AG04449 (cell line): ENCODE measurements at places on chromosomes 1 and 21.

- no peak for DNase-seq
These were observed 24.1 kb upstream of the RABGAP1L start for GRCh38 chr1:174135211-174135610.

DNA sequence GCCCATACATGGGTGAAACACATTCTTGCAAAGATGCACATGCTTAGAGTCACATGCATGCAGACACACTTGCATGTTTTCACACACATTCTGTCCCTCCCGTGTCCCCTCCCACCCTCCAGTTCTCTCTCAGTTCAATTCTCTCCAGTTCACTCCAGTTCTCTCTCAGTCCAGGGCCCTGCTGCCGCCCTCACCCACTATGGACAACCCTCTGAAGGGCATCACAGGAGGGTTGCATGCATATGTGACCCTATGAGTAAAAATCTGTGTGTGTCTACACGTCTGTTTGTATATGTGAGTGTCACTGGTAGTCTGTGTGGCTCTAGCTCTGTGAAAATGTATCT lies 21.8 kb upstream of the ADGRB2 start:
- no peak for DNase-seq

DNA sequence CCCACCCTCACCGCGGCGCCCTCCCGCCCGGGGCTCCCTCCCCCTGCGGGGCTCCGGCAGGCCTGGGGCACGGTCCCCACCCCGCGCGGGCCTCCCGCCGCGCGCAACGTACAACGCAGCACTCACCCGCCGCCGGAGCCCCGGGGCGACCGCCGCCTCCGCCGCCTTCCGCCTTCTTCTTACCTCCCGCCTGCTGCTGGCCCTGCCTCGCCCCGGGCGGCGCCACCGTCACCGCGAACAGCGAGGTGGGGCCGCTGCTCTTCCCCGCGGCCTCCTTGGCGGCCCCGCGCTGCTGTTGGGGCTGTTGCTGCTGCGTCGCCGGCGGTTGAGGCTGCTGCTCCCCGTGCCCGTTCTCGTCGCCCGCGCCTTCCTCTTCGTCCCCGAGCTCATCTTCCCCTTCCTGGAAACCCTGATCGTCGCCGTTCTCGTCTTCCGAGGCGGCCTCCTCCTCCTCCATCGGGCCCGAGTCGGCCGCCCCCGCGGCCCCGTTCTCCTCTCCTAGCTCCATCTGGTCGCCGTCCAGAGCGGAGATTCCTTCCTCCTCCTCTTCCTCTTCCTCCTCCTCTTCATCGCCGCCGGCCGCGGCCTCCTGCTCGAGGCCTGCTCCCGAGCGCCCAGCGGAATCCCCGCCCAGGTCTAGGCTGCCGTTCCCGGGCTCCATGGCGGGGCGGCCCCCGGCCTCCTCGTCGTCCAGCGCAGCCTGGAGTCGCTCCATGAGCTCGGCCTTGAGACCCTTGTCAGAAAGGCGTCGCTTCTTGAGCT lies 671 bp downstream of the HNRNPU start:
- DNase-seq = no peak

- DNase-seq = no peak
These were observed 12.3 kb downstream of the ZMPSTE24 start for GRCh38 chr1:40270152-40270834.

DNA sequence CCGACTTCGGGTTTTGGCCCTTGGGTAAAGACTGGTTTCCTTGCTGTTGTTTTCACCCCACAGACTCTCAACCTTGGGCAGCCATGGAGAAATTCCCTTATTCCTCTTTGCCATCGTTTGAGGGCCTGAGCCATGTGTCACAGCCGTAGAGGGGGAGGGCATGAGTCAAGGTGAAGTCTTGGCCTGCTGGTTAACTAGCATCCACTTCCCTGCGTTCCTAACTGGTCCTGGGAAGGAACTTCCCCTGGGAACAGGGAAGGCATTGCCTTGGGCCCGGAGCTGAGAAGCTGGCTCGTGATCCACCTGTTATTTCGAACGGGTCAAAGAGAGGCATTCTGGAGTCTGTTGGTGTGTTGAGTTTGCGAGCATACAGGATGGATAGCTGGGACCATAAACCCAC lies 464.9 kb downstream of the CAMTA1 start:
- DNase-seq = no peak

DNA sequence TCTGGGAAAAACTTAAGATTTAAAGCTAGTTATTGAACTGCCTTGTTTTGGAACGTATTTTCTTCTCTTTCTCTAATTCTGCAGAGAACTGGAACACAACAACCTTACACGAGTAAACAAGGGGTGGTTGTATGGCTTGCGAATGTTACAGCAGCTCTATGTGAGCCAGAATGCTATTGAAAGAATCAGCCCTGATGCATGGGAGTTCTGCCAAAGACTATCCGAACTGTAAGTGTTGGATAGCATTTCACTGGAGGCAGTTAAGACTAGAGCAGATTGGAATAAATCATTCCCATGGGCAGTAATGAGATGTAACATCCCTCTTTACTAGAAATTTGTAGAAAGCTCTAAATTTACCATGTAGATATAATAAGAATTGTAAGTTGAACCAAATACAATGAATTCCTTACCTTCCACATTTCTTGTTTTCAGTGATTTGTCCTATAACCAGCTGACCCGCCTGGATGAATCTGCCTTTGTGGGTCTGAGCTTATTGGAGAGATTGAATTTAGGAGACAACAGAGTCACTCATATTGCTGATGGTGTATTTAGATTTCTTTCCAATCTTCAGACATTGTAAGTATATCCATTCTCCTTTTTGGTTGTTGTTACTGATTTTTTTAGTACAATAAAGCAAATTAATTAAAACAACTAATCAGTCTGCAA lies 22.9 kb downstream of the LRIG2 start:
- DNase-seq = no peak

DNA sequence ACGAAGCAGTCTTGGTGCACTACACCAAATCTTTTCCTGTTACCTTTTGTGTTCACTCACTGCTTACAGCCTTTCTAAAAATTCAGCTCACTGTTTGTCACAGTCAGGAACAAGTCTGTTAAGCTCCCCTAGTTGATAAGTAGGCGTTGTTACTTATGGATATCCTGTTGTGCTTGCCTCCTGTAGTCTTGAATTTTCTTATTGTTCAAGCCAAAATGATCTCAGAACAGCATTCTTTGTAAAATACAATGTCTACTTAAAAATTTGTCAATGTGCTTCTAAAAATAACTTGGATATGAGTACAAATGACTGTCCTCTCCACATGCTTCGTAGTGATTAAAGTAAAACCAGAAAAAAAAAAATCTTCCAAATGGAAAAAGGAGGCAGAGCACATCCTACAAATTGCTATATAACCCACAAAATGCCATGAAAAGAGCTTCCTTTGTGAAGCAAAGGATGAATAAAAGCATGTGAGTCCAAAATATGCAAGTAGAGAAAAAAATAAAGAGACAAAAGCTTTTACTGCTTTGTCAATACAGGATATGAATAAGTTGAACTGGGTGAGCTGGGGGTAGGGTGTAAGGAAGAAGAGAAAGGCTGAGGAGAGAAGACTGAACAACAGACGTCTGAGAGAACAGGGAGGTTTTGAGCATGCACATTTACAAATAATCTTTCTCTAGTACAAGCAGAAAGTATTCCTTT lies 228.9 kb upstream of the ADGRL4 start:
- DNase-seq = no peak

GRCh38 chr1:200372885-200373181 lies 37.0 kb downstream of the ZNF281 start:
- DNase-seq = no peak

DNA sequence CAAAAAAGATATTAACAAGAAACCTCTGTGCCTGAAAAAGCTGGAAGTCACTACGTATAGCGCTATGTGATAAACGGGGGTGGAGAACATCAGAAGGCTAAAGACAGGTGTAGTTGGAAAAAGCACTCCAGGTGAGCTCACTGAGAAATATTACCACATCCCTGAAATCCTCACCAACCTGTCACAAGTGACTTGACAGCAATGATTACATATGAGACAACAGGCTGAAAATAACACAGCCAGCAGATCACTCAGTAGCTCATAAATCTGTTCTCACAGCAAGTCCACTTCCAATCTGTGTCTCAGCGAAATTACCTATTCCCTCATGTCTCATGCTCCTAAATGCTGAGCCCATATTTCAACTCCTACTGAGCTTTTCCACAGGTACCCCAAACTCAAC lies 120.5 kb downstream of the UBR4 start:
- no peak for DNase-seq

- DNase-seq = no peak
These were observed 5.3 kb upstream of the C1orf115 start for GRCh38 chr1:220684890-220685289.

GRCh38 chr1:11788549-11789053 lies 17.2 kb downstream of the MTHFR start:
- no peak for DNase-seq

DNA sequence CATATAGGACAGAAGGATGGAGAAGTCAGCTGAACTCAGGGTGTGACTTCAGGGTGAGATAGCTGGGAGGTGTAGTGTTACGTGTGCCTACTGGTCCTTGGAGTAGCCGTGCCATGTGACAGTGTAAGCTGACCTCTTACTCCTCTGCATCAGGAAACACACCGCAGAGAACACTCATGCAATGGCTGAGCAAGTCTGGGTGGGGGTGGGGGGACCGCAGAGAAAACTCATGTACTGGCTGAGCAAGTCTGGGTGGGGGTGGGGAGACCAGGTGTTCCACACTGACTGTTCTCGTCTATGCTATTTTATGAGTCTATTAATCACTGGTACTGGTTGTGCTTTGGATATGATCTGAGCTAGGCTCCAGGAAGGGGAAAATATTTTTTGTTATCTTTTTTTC lies 233.1 kb downstream of the PAPPA2 start:
- DNase-seq = no peak

DNA sequence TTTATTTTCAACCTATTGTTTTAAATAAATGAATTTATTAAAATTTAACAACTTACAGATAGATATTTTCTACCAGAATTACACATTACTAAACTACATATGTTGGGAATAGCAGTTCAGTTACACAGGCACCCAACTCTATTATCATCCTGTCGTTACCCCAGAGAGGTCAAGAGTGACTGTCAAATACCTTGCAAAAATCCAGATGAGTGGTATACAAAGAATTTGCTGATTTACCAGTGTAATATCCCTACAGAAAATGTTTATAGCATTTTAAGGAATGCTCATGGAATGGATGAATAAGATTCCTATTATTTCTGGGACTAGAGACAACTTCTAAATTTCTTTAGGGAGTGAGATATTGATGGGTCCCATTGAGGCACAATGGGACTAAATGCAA lies 300.7 kb upstream of the RGS18 start:
- no peak for DNase-seq

DNA sequence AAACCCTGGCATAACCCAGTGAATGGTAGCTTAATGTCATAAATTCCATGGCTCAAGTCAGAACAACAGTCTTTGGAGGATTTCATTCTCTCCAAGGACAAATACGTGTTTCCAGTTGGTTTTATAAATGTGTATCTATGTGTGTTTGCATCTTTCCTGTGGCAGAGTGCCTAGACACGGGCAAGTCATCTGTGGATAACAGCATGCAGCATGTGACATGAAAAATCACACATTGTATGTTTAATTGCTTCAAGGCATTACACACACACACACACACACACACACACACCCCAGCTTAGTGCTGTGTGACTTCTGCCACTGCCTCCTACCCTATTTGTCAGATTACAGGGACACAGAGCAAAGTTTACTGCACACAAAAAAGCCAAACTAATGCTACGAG lies 68.2 kb upstream of the SSX2IP start:
- DNase-seq = no peak

GRCh38 chr1:82348487-82348886 lies 547.8 kb downstream of the ADGRL2 start:
- no peak for DNase-seq

GRCh38 chr1:172272087-172272486 lies 148.4 kb upstream of the C1orf105 start:
- no peak for DNase-seq

- no peak for DNase-seq
These were observed 22.8 kb downstream of the TMEM50A start for GRCh38 chr1:25360596-25361581.

- no peak for DNase-seq
These were observed 1.8 kb downstream of the LAPTM5 start for GRCh38 chr1:30755746-30756145.

GRCh38 chr1:234724516-234725176 lies 114.7 kb upstream of the IRF2BP2 start:
- DNase-seq = no peak

DNA sequence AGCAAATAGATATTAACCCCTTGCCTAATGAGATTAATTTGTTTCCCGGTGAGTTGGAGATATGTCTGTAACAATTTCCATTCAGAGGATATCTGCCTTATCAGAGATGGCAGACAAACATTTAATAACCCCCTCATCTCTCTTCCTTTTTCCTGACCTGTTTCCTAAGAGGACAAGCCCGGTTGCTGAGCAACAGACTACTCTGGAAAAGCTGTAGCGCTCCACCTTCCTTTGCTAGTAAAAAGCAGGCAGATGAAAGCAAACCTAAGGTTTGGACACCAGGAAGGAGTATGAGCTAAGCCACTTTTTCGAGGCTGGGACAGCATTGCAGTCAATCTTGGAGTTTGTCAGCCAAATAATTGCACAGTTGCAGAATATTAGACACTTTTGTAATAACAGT lies 82.4 kb downstream of the RGS21 start:
- DNase-seq = no peak

- DNase-seq = no peak
These were observed 35.7 kb downstream of the ATP2B4 start for GRCh38 chr1:203662360-203662759.

GRCh38 chr1:230702934-230703678 lies 10.8 kb downstream of the AGT start:
- DNase-seq = no peak

DNA sequence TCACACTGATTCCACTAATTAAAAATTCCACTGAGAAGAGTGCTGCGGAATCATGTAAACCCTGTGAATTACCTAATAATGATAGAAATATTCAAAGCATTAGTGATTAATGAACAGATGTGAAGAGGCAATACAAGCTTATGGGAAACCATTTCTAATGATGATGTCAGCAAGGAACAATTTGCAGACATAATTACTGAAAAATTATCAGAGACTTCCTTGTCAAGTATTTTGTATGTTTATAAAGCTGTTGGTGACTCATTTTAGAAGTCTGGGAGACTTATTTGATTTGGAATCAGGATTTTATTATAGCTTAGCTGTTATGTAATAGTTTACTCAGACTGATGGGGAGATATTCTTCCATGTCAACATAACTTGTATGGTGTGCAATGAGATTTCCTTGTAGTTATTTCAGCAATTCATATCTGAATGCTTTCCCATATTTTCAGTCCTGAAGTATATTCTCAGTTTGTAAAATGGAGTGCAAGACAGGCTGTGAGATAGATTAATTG lies 135.5 kb downstream of the TGFB2 start:
- DNase-seq = peak; percentile 94

- no peak for DNase-seq
These were observed 5.4 kb downstream of the CITED4 start for GRCh38 chr1:40856656-40857302.

DNA sequence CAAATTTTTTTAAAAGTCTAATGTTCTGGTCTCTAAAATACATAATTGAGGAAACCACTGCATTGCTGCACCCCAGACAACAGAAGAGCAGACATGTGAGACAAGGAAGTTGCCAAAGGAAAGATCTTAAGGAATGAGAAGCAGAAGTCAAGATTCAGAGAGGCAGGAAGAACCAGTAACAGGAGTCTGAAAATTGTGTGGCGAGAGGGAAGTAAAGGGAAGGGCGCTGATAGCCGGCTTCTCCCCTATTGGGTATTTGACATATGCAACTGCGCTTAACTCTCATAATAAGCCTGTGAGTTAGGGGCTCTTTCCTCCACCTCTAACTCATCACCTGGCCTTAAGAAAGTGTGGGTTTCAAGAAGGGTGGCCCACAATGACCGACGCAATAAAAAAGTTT lies 21.9 kb upstream of the KIF14 start:
- DNase-seq = no peak

GRCh38 chr1:198687429-198687828 lies 48.6 kb downstream of the PTPRC start:
- DNase-seq = no peak
